Cardiac muscle cell (in vitro differentiated cells and primary cell): ENCODE measurements at places on chromosomes 7 and 10. TPM values are rescaled to one million over a fixed set of nuclear protein-coding genes. Genes with fewer than 3 reads are reported as not detected.

- DNase-seq = peak; percentile 77
These were observed 114.8 kb upstream of the ARID5B start for GRCh38 chr10:61786728-61787127.

Gene OR6V1
- total RNA-seq = not detected in 2 replicates

GRCh38 chr7:66013938-66014337 lies 31.9 kb upstream of the GUSB start:
- DNase-seq = peak; percentile 55

Gene ZNF783
- total RNA-seq = 12.7 and 26.4 TPM in 2 replicates

DNA sequence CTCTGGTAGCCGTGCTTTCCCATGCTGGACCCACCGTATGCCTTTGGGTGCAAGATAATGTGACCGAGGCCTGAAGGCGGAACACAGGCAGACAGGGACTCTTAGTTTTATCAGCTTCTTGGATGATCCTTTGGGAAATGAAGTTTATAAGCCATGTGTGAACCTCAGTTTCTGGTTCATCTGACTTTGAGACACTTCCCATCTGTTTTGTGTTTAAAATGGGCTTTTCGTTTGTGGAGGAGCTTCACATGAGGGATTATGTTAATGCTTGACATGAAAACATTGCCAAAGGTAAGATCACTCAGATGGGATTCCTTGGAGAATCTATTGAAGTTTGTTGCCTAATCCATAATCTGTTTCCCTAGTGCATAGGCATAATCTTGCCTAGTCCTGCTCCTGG lies 249.8 kb upstream of the LYZL1 start:
- DNase-seq = no peak

DNA sequence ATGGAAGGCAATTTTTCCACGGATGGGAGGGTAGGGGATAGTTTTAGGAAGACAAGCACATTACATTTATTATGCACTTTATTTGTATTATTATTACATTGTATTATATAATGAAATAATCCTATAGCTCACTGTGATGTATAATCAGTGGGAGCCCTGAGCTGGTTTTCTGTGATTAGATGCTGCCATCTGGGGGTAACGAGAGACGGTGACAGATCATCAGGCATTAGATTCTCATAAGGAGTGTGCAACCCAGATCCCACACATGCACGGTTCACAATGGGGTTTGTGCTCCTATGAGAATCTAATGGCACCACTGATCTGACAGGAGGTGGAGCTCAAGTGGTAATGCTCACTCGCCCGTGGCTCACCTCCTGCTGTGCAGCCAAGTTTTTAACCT lies 103.9 kb upstream of the STK17A start:
- no peak for DNase-seq

GRCh38 chr7:5432691-5433090 lies 9.1 kb upstream of the TNRC18 start:
- no peak for DNase-seq

Gene ODAD2
- 0.63 and 0.70 TPM in 2 replicates for total RNA-seq

GRCh38 chr7:73556208-73557107 lies 1.0 kb downstream of the BCL7B start:
- no peak for DNase-seq

- no peak for DNase-seq
These were observed 39.6 kb downstream of the CLEC2L start for GRCh38 chr7:139562961-139563565.

Gene AKR1B1
- total RNA-seq = 48.9 and 55.7 TPM in 2 replicates
